ENCODE measurements at places on chromosomes 2 and 18. TPM values are rescaled to one million over a fixed set of nuclear protein-coding genes. Genes with fewer than 3 reads are reported as not detected.

The C2orf78 gene
- not detected for total RNA-seq

The SATB2 gene
- 14.6 TPM for total RNA-seq

The TXNL4A gene
- total RNA-seq, result 32.8 TPM

The HOXD8 gene
- total RNA-seq, result not detected

The PTPRN gene
- total RNA-seq, result not detected

Data from mammary epithelial cell (primary cell).